ENCODE measurements at places on chromosomes 3 and 15.

GRCh38 chr3:34155666-34156065 lies 357.2 kb downstream of the PDCD6IP start:
- no peak for DNase-seq

DNA sequence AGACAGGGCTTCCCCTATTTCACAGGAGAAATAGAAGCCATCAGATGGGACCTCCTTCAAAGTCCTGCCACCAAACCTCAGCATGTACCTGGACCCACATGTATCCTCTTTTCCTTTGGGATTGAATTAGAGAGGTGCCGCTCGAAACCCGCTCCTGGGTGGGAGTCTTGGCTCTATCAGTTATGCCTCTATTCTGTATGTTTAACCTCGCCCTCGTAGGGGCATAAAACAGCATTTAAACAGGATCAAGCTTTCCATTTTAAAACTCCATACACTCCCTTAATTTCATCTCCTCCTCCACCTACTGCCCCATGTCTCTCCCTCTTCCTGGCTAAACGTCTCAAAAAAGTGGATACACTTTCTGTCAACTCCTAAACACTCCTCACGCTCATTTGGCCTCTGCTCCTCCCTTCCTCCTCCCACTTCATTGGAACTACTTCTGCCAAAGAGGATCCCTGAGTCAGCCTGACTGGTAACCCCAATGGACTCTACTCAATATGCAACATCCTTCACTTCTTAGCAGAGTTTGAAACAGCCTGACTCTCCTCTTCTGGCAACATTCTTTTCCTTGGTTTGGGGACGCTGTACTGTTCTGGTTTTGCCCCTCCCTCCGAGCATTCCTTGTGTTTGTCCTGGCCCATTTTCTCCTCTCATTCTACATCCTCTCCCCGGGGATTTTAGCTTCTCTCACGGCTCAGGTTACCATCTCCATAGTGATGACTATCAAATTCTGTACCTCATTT lies 23.0 kb upstream of the MUC20 start:
- no peak for DNase-seq

DNA sequence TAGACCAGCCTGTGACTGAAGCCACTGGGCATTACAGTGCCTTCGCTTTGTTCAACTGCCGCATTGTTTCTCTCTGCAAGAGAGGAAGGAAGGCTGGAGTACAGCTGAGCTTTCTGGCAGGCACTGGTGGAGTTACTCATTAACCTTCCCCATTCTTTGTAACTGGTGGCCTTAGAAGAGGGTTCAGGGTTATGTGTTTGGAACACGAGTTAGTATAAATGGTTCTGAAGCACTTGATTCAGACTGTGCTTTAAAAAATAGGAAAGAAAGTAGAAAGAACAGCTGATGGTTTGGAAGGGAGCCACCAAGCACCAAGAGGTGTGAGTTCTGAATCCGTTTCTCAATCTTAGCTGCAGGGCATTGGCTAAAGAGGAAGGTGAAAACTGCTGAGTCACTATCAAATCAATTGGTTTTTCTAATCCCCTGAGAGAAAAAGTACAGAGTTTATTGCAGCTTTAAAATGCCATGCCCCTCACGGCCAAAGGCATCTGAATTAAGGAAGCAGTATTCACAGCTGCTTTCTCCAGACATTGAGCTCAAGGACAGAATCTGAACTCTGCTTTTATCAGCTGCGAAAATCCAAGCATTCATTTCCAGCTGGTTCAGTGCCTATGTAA lies 3.6 kb downstream of the HGD start:
- no peak for DNase-seq

- DNase-seq: no peak
These were observed 15.6 kb downstream of the THAP10 start for GRCh38 chr15:70876683-70877082.

DNA sequence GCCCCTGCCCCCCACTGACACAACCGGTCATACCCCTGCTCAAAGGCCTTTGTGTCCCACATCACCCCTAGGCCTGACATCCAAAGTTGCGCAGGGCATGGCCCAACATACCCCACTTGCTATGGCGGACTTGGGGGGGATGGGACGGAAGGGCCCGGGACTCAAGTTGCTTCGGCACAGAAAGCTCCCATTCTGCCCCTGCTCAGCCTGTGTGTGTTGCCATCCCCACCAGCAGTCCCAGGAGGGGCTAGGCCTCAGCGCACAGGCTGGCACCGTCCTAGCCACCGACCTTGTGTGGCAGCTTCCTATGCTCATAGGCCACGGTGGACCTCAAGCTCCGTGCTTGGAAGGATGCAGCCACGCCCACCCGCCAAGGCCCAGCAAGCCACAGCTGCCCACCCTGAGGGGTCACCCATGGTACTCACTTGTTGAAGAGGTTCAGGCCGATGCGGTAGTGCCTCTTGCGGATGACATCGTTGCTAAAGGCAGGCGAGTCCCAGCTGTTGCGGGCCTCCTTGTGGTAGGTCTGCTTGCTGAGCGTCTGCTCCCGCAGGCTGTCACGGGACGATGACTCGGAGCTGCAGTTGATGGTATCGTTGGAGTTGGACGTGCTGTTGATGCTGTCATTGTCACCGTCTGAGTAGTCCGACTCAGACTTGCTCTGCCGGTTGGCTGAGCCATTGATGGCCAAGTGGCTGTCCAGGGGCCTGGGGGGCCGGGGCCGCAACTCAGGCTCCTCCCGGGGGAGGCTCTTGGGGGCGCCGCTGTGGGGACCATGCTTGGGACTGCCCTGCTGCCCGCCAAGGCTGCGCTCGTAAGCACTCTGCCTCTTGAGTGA lies 93.9 kb upstream of the RPL32 start:
- no peak for DNase-seq

DNA sequence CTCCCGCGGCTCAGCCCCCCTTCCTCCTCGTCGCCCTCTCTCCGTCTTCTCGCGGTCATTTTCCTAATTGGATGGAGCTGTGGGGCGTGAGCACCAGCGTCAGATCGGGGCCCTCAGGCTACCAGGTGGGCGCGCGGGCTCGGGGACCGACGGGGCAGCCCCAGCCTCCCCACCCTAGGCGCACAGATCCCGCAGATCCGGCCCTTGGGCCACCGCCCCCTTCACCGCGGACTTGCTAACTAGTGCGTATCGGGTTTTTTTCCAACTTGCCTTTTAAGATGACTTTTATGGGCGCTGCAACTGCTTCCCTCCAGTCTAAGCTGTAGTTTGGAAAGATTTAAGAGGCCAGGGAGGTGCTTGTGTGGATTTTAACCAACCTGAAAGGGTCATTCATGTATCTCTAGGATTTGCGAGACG lies 1.3 kb downstream of the ZNF710 start:
- peak; percentile 23 for DNase-seq

DNA sequence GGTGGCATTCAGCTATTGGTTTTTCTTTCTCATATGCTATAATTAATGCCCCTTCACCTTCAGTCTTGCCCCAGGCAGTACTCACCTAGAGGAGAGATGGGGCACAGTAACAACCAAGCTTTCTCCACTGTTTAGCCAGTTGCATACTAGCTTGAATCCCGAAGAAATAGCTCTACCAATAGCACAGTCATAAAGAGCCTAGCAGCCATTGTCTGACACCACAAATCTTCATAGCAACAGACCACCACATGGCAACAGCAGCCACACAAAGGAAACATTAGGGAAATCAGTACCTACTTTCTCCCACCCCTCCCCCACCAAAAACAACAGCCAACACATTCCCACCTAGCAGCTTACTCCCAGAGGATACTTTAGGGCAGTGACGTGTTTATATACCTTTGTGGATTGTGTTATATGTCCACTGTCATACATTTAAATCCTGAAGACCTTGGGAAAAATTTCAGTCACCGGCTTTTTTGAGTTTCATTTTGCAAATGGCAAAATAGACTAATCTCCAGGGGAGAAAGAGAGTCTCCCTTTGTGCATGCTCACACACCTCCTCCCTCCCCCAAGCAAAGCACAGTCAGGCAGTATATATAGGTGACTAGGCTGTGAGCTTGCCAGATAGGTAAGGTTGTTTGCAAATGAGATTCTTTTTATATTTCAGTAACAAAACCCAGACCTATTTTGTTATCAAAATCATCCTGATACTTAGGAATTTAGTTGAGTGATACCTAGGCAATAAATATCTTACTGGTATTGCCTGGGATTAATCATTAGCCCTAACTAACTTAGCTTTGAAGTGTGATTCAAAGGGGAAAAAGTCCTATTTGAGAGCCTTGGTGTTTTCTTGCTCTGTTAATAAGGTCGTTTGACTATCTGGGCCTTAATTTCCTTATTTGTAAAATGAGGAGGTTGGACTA lies 140.6 kb downstream of the RBPMS2 start:
- no peak for DNase-seq

GRCh38 chr3:158792709-158793108 lies 9.1 kb upstream of the MFSD1 start:
- no peak for DNase-seq

DNA sequence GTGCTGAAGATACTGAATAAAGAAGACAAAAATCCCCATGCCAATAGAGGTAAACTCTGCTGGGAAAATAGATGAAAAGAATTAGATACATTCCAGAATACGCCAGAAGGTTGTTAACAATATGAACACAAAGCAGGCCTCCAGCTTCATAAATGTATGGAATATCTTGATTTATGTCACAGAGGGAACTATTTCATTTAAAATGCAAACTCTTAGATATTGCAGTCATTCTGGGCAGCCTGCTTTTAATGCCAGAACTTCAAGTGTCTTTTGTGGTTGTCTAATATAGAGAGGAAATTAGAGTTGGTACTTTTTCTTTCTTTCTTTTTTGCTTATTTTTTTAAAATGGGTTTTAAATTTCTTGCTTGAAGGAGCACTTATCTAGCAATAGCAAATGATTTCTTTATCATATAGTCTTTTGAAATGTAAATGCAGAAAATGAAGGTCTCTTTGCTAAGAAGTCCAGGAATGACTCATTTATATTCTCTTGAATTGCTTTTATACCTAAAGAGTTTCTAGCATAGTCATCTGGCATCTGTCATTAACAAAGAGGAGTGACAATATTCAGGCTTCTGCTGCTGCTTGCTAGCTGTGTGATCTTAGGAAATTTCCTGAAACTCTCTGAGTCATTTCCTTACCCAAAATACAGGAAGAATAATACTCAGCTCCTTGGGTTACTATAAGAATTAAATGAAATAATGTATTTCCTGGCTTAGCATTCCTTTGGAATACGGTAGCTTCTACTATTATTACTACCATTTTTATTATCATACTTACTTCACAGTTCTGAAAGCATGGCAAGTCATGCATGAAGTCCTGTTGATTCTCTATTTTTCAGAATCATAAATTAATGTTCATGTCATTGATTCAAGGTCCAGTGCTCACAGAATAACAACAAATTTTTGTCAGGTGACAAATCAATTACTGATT lies 527.6 kb downstream of the DIPK2A start:
- no peak for DNase-seq

GRCh38 chr15:81049835-81050234 lies 49.1 kb downstream of the TLNRD1 start:
- no peak for DNase-seq

DNA sequence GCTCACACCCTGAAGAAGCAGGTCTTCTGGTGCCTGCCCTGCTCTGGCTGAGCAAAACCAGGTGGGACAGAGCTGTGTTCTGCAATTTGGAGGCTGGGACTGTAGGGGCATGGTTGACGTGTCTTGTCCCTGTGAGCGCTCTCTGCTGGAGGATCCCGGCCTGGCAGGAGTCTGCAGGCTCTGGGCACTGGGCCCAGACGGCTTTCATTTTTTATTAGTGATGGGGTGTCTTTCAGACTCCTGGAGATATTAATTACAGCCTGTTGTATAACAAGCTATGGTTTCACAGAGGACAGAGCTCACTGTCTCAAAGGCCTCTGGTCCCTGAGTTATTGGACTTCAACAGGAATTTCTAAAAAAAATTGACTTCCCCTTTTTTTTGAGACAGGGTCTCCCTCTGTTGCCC lies 29.5 kb upstream of the ZNF710 start:
- DNase-seq: peak; percentile 43

DNA sequence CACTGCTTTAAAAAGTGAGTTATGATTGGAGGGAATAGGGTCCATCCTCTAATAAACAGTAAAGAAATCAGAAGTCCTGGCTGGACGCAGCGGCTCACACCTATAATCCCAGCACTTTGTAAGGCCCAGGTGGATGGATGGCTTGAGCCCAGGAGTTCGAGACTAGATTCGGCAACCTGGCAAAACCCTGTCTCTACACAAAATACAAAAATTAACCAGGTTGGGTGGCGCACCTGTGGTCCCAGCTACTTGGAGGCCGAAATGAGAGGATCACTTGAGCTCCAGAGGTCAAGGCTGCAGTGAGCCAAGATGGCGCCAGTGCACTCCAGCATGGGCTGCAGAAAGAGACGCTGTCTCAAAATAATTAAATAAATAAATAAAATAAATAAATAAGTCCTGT lies 171.2 kb downstream of the POTEB3 start:
- DNase-seq: no peak

GRCh38 chr15:61115241-61115640 lies 113.9 kb downstream of the RORA start:
- DNase-seq: no peak

DNA sequence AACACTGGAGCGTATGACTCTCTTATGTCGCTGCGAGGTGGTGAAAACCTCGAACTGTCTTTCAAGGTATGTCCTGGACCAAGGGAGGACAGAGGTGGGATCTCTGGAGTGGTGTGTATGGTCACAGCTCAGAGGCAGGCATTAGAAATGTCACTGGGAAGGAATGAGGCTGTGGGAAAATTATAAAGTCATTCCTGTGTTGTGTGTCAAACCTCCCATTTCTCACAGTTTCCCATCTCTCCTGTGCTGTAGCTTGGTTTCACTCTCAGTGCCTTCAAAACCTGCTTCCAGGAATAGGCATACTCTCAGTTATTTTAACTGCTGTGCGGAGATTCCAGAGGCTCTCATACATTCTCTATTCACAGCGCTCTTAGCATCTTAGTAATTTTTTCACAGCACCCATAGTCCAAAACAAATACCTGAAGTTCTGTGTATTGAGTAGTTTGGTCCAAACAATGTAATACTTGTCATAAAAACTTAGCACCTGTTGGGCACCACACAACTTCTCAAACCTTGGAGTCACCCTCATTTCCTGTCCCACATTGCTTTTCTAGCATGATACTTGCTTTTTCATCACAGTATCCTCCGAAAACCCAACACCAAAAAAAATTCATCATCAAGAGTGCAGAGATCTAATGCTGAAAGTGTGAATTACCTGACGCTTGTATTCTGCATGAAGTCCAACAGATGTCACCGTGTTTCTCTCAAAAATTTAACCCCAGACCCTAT lies 36.9 kb downstream of the GALNT15 start:
- no peak for DNase-seq

- DNase-seq: no peak
These were observed 226.8 kb downstream of the PLCL2 start for GRCh38 chr3:17111586-17111985.

GRCh38 chr15:55778932-55779331 lies 36.0 kb upstream of the PRTG start:
- no peak for DNase-seq

DNA sequence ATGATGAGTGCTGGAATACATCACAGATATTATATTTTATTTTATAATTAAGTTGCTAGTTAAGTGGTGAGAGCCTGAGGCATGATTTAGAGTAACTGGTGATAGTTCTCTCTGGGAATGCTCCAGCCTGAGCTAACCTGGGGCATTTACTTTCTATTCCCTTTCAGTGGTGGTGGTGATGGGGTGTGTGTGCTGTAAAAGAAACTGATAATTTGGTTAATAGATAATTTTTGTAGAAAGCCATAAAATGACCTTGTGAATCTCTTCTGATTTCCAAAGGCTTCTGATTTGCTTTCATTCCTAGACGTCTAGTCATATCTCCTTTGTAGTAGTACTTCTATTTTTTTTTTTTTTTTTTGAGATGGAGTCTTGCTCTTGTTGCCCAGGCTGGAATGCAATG lies 46.8 kb upstream of the DPPA4 start:
- no peak for DNase-seq

- DNase-seq: no peak
These were observed 105.5 kb downstream of the NLGN1 start for GRCh38 chr3:173502983-173503568.

All from activated CD4-positive, alpha-beta T cell treated with anti-CD3 and anti-CD28 coated beads, Interleukin-2, amount 50 U/mL, for 1 hour (primary cell).